ENCODE measurements at places on chromosomes 2 and 18. TPM values are rescaled to one million over a fixed set of nuclear protein-coding genes. Genes with fewer than 3 reads are reported as not detected.

UPP2 gene
- total RNA-seq = not detected

GRCh38 chr2:201761101-201761500 lies 19.6 kb downstream of the ALS2 start:
- DNase-seq = no peak

DNA sequence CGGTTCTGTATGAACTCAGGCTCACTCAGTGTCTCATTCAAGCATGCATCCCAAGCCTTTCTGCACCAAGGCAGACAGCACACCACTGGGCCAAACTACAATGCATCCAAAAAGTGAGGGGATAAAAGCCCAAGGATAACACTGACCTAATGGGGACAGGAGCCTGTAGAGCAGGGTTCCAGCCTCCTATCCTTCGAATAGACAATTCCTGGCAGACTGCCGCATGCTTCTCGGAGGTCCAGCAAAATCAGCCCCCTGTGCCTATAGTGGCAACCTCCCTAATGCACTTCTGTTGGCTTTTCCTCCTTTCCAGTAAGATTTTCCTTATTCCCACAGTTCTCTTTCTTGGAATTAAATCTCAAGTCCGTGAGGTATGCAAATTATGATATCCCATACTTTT lies 44.8 kb upstream of the CAVIN2 start:
- no peak for DNase-seq

- no peak for DNase-seq
These were observed 115.4 kb upstream of the CDC42EP3 start for GRCh38 chr2:37786854-37787253.

Data from posterior vena cava (tissue), 2 donors.